ENCODE measurements at places on chromosomes 1 and 21. TPM values are rescaled to one million over a fixed set of nuclear protein-coding genes. Genes with fewer than 3 reads are reported as not detected.

The TSSK3 gene
- total RNA-seq, result 1.8 TPM

DNA sequence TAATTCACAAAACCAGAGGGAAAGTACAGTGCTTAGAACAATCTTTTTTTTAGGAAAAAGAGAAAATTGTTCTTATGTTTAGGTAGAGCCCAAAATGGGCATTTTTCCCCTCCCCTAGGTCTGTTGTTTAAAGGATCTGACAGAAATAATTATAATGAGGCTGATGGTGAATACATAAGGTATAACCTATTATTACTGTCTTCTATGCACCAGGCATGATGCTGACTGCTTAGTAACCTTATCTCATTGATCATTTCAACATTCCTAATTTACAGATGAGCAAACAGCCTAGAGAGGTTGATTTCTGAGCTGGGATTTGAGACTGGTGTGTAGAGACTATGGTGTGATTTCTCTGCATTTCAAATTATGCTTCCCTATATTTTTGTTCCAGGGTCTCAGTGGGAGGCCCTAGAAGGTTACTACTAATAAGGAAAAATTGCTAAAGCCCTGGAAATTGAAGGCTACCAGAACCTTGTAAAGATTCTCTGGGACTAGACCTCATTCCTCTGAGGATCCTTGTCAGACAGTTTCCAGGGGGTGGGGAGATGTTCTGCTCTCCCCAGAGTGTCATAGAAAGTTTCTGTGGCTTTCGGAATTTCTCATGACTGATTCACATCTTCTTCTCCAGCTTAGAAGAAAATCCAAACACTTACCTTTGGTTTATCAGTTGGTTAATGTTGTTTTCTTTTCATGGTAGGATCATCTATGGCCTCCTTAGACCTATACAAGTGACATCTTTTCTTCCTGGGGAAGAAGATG lies 44.9 kb downstream of the ROR1 start:
- DNase-seq, result no peak
- no peaks in the 10 kb centered on the region for H3K36me3 ChIP-seq
- H3K27ac ChIP-seq, result no peak overlapping the region
- peaks cover 6% of the 10 kb centered on the region for H3K4me1 ChIP-seq
- H3K4me3 ChIP-seq, result no peak overlapping the region

The HRNR gene
- total RNA-seq, result not detected

The GUCA2B gene
- total RNA-seq, result not detected

DNA sequence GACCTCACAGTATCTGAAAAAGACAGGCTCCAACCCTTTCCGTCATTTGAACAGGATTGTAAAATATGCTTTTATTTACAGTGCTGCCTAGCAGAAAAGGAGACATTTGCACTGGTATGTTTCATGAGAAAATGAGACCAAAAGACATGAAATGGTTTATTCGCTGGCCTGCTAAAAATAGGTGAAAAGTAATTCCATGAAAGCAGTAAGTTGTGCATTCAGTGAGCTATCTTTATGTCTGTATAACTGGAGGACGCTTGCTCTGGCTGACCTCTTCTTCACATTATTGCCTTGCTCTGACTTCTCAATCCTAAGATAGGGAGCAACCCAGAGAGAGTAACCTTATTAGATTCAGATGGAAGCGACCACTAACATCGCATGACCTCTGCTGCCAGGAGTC lies 38.3 kb downstream of the ODF2L start:
- H3K4me3 ChIP-seq, result no peak overlapping the region
- H3K36me3 ChIP-seq, result no peaks in the 10 kb centered on the region
- DNase-seq, result no peak
- no peaks in the 10 kb centered on the region for H3K4me1 ChIP-seq
- no peaks in the 10 kb centered on the region for H3K27me3 ChIP-seq
- no peak overlapping the region for H3K27ac ChIP-seq

The BNIPL gene
- 5.9 TPM for total RNA-seq

GRCh38 chr1:10217748-10218441 lies 7.5 kb downstream of the KIF1B start:
- H3K4me1 ChIP-seq, result peaks cover 32% of the 10 kb centered on the region
- H3K27ac ChIP-seq, result peak overlapping the region; percentile 28
- H3K4me3 ChIP-seq, result no peak overlapping the region
- no peaks in the 10 kb centered on the region for H3K27me3 ChIP-seq
- no peak for DNase-seq
- H3K36me3 ChIP-seq, result no peaks in the 10 kb centered on the region

All from left lung (tissue), 14 donors.